ENCODE measurements at places on chromosomes 4 and X. TPM values are rescaled to one million over a fixed set of nuclear protein-coding genes. Genes with fewer than 3 reads are reported as not detected.

RTL3 gene
- total RNA-seq: not detected

GRCh38 chrX:1165535-1166196 lies 46.8 kb downstream of the CRLF2 start:
- DNase-seq: peak; percentile 76

DNA sequence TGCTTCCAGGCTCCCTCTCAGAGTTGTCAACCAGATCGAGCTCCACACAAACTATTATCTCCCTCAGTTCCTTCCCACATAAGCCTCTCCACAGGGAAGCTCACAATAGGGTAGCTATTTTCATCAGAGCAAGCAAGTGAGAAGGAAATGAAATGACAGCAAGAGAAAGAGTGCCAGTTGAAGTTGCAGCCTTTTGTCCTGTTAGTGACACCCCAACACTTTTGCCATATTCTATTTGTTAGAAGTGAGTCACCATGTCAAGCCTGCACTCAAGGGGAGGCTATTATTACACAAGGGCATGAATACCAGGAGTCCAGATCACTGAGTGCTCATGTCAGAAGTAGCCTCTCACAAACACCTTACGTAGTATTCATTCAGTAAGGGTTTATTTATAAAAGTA lies 266.3 kb upstream of the NOCT start:
- DNase-seq: no peak

LUZP4 gene
- total RNA-seq: not detected

DNA sequence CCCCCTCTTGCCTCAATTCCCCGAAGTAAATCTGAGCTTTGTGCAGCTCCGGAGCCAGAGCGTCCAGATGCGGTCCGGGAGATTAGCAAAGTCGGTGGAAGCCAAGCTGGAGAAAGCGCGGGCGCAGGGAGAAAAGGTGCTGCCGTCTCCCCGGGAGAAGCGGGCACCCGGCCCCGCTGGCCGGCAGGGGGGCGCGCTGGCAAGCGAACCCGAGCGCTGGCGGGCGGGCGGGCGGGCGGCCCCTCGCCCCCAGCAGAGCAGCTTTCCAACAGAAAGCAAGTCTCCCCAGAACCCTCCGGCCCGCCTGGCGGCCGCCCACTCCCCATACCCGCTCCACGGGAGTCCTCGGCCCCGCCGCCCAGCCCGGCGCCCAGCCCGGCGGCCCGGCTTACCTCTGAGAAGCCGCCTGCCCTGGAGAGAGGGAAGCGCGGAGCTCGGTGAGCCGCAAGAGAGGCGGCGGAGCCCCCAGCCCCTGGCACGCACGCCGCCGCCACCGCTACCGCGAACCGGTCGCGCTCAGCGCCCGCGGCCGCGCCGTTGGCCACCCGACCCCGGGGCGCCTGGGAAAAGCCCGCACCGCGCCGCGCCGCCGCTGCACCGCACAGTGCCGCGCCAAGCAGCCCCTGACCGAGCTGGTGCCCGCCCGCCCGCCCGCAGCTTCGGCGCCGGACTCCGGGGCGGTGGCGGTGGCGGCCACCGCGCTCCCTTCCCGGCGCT lies 529 bp upstream of the CITED1 start:
- DNase-seq: no peak

CD40LG gene
- total RNA-seq: not detected

GRCh38 chrX:99933865-99934264 lies 476.2 kb downstream of the PCDH19 start:
- no peak for DNase-seq

DNA sequence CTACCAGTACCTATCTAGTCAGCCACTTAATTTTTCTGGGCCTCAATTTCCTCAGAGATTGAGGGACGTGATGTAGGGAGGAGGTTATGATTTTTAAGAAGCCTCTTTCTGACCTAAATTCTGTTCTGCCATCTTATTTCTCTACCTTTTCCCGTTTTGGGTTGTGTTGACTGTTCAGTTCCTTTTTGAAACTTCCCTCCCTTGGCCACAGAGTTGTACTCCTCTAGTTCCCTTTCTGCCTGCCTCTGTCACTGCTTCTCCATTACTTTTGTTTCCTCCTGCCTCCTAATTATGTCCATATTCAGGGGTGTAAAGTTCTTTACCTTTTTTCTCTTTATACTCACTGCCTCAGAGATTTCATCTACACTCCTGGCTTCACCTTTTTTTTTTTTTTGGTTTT lies 25.4 kb downstream of the CLCN5 start:
- no peak for DNase-seq

DNA sequence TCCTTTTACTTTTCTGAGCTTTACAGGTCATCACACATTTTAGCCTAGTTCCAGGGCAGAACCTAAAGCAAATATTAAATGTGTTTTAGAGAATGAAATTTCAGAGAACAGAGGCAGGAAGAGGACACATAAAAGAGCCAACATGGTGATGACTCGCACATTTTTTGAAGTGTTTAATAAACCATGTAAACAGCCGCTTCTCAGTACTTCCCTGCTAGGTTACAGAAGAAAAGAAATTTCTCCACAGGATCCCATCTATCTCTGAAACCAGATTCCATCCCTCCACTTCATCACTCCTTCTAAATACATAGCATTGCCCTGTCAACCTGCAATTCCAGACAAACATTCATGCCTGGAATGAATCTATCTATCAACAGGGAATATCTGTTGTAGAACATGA lies 949.5 kb upstream of the PCDH7 start:
- no peak for DNase-seq

NAT8L gene
- 0.73 TPM for total RNA-seq

SH3TC1 gene
- total RNA-seq: 96.2 TPM

GRCh38 chr4:74621616-74622015 lies 172.7 kb downstream of the BTC start:
- no peak for DNase-seq

ZAR1 gene
- not detected for total RNA-seq

DNA sequence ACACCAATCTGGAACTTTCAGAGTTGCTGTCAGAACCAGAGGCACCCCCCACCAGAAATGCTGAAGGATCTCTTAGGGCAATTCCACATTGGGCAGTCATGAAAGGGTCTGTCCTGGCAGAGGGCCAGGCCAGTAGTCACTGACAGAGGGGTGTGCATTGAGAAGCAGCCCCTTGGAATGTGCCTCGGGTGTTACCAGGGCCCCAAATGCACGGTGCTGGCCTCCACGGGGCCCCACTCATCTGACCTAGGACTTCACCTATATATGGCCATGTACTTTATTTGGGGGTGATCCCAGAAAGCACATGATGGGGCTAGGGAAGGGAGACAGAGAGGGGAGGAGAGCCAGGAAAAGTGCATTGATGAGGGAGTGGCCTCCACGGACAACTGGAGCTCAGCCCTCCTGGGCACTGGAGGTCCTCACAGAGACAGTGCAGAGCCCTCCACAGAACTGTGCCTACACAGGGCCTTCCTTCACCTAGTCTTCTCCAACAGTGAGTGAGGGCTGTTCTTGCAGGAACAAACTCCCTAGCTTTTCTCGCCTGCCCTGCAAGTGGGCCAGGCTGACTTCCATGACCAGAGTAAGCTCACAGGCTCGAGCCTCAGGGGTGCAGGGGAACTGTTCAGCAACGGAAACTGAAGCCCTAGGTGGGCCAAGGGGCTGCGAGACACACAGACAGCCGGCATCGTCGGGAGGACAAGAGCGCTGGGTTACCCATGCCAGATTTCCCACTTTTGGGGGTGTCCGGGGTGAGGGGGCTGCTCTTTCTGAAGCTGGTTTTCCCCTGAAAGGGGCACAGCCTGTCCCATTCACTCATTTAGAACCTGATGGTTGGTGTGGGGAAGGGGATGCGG lies 136.2 kb downstream of the HMX1 start:
- DNase-seq: peak; percentile 22
